ENCODE measurements at places on chromosomes 6 and 20.

GRCh38 chr20:49179368-49180277 is 8.5 kb downstream of the STAU1 start:
- DNase-seq, result no peak

DNA sequence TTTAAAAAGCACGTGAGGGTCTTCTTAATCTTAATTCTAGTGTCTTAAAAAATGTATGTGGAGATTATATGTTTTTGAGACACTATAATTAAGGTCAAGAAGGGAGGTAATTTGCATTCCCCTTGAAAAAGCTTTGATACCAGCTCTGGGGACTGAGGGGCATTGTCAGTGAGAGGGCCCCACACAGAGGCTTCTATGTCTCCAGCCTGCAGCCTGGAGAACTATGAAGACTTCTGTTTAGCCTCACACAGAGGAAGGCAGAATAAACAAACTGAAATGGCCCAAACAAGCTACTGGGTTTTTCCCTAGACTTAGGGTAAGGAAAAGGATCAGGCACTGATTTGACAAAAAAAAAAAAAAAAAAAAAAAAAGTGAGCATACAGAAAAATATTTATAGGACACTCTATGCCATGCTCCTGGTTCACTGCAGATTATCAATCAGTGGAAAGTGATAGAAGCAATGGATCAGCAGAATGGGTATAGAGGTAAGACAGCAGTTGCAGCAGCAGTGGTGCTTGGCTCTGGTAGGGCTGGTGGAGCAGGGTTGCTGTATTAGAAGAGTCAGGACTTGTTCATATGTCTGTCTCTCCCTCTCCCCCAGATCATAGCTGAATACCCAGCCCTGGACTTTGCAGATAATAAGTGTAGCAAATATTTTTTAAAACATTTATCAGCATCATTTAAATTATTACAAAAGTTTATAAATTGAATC is 85.4 kb downstream of the KLHL32 start:
- no peak for DNase-seq

GRCh38 chr6:113989675-113990074 is 18.7 kb upstream of the HDAC2 start:
- DNase-seq, result no peak

DNA sequence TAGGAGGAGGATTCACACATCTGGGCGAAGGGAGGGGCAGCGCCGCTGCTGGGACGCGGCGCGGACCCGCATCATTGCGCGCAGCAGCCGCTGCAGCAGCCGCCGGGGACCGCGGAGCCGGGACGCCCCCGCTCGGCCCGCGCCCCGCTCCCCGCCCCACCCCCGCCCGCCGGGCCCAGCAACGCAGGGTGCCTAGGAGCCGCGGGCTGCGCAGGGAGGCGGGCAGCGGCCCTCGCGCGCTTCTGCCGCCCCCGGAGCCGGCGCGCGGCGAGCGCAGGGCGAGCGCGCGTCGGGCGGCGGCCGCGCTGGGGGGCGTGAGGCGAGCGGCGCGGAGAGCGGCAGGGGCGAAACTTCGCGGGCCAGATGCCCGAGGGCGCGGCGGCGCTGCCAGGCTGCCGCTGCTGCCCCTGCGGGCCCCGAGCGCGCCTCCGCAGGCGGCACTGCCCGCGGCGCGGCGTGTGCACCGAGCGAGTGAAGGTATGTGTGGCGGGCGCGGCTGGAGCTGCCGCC is at the start of gene NKAIN2:
TSS of gene NKAIN2 (plus strand) at position 362 of the 510 bp plus-strand sequence.
- no peak for DNase-seq

Data from skeletal muscle cell (primary cell).